ENCODE measurements at places on chromosomes 2 and 18.

DNA sequence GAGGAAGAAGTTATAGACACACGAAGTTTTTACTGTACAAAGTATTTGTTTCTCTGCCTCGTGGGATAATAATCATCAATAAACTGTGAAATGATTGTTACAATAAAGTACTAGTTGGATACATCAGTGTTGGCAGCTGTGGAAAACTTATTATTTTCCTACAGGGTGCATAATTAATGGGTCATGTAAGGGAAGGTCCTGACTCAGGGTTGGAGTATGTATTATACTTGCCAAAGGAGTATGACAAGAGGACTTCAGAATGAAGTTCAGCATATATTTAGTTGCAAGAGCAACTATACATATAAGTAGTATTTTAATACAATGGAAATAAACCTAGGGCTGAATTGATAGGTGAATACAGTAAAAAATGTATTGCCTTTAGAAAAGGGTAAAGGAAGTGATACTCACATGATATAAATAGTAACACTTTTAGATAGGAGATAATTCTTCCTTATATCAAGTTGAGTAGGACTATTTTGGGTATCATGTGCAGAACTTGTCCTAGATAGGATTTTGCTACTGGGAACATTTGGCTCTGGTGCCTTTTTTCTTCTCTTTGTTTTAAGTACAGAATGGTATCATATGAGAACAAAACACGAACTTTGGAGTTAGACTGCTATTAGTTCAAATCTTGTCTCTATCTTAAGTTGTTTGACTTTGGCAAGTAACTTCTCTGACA is 79.1 kb downstream of the PLCL1 start:
- no peak for DNase-seq

DNA sequence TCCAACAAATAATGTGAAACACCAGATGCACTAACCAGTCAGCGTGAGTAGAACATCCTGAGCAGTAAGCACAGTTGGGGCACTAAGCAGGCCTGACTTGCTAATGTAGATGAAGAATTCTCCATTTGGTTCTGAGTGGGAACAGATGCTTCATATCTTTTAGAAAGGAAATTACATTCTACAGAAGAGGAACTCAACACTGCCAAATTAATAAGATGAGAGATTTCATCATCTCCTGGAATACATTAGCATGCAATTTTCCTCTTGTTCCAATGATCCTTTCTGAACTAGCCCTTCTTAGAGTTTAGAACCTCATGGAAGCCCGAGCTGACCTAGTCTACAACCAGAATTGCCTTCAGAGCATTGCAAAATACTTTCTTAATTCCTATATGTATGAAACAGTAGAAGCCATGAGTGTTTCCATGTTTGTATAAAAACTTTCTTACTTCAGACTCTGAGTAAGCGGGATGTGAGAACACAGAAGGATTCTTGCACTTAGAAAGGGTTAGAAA is 34.8 kb downstream of the COL5A2 start:
- no peak for DNase-seq

- no peak for DNase-seq
These were observed 39.4 kb downstream of the MAP2 start for GRCh38 chr2:209463226-209463625.

DNA sequence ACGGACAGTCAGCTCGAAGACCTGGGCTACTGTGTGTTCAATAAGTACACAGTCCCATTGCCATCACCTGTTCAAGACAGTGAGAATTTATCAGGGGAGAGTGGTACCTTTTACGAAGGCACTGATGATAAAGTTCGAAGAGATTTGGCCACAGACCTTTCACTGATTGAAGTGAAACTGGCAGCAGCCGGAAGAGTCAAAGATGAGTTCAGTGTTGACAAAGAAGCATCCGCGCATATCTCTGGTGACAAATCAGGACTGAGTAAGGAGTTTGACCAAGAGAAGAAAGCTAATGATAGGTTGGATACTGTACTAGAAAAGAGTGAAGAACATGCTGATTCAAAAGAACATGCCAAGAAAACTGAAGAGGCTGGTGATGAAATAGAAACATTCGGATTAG is 76.9 kb upstream of the UNC80 start:
- no peak for DNase-seq

GRCh38 chr2:199838399-199838798 is 12.6 kb downstream of the FTCDNL1 start:
- DNase-seq: no peak

DNA sequence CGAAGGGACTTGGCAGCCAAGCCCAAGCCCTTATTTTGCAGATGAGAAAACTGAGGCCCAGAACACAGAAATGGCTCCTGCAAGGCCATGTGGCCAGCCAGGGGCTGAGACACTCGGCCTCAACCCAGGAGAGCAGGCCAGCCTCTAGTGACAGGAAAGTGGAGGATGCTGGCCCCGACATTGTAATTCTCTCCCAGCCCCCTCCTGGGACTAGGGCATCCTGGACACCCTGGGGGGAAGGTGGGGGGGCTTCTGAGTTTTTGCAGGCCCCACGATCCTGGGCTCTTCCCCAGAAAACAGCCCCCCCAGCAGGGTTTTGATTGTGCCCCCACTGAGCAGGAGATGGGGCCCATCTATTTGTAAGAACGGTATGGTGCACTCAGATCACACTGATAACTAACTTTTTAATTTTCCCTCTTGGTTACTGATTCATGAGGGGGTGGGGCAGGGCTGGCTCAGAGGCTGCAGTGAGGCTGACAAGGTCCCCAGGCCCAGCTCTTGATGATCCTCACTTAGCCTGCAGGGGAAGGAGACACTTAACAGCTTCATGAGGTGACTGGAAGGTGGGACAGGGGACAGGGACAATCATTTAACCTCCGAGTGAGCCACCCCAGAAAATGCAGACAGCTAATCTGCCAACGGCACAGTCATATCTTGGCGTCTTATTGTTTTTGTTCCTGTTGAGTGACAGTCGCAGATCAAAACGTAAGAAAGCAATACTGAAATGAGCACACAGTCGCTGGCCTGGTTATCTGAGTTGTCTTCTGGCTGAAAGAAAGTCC is 18.9 kb downstream of the SMAD7 start:
- no peak for DNase-seq

DNA sequence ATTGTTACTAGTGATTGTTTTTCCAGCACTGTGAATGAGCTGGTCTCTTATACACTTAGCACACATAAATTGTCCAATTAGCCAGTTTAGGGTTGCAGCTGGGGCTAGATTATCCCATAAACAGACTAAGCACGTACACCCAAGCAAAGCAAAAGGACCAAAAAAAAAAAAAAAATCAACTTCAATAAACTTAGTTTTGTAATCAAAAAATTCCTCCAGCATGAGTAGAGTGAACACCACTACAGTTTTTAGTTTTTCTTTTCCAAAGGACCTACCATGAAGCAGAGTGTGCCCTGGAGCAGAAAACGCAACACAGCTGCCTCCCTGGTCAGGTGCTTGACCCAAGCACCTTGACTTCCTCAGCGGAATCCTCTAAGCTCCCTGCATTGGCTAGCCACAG is 249.4 kb upstream of the SLC14A2 start:
- DNase-seq: no peak

DNA sequence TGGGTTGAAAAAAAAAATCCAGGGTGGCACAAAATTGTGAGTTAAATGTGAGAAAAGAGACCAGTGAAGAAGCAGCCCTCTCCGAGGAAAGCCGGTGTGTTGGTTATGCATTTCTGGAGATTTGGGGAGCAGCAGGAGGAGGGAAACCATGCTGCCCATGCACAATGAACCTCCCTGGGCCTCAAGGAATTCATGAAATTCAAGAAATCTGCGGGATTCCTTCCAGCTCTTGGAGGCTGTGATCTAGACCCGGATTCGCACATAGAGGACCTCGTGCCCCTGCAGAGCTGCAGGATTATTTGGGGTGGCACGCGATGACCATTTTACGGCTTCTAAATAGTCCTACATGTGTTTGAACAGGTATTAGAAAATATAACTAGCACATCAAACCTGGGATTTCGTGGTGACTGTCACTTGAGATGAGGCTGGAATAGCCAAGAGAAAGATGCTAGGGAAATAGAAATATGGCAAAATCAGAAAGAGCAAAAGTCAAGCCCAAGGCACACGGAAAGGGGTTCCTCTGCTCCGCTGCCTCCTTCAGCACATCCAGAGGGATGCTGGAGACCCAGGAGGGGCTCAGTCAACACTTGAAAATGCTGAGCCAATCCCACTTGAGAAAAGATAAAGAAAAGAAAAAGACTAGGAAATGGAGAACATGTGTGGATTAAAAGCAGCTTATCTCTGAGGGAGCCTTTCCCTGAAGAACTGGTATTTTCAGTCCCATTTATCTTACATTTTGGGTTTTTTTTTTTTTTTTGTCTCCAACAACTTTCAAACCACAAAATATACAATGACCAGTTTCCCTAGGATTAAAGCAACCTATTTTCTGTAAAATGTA is 22.0 kb downstream of the KCTD1 start:
- no peak for DNase-seq

DNA sequence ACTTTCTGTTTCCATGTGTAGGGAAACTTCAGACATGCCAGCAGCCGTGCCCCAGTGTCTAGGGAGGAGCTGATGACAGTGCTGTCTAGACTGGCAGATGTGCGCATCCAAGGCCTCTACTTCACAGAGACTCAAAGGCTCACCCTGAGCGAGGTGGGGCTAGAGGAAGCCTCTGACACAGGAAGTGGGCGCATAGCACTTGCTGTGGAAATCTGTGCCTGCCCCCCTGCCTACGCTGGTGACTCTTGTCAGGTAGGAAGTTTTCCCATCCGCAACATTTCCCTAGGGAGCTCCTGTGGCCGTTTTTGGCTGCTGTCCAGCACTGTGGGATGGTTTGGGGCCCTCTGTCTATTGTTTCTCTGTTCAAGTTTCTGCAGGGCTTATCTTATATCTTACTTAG is 143.1 kb upstream of the TTC39C start:
- DNase-seq: no peak

DNA sequence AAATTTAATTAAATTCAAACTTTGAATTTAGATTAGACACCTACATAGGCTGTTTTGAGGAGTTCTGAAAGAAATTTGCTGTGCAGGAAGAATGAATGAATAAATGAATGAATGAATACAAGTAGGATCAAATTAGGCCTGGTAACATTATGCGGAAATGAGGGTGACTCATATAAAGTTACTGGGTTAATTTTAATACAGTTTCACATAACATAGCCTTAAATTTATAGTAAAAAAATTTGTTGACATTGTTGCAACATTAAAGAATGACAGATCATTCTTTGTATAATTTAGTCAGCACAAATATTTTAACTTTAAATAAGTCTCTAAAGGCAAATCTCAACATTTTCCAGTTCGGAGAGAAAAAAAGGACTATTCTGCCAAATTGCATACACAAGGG is 1293.1 kb upstream of the SLC39A10 start:
- DNase-seq: no peak

DNA sequence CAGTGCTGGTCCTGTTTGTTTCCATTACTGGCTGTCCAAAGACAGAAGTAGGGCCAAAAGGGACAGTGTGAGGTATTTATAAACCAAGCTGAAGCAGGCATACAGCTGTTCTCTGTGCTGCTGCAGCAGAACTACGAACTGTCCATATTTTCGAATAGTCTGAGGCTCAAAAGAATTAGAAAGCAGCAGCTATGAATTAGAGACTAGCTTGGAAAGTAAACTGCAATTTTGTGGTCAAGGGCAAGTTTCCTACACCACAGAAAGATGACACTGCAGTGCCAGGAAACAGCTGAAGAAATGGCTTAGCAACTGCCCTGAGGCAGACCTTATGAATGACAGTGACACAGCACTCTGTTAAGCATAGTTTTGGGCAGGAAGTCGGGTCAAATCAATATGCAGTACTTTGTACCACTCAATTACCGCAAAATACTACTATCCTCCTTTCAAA is 125.3 kb downstream of the TMEM131 start:
- DNase-seq: peak; percentile 58

DNA sequence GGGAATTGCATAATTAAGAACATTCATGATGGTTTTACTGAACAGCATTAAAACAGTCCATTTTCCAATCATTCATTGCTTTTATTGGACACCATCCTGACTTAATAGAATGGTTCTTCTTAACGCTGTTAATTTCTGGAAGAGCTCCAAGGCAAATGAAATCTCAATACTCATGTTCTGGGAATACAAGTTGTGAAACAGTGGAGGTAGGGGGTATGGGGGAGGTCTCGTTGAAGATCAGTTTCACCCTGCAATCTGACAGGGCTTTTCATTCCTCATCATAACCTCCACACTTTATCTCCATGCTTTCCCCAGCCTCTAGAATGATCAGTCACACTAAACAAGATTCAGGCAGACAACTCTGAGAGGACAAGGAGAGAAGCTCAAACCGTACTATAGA is 113.6 kb downstream of the ETAA1 start:
- no peak for DNase-seq

DNA sequence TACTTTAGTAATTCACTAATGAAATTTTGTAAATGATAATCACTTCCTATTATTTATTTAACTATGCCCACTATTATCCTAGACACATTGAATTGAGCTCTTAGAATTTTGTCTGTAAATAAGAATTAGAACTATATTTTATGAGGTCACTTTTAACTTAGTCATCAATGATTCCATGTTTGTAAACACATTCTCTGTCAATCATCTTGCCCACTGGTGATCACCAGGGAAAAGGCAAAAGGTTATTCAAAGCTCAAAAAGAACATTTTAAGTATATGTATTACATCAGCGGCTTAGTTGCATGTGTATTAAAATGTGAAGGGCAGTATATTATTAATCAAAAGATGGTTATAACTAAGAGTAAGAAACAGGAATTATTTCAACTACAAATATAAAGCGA is 25.2 kb downstream of the SCN9A start:
- DNase-seq: no peak

GRCh38 chr2:127358044-127358443 is 29.7 kb downstream of the MAP3K2 start:
- DNase-seq: no peak

GRCh38 chr18:69388222-69388621 is 12.5 kb upstream of the DOK6 start:
- DNase-seq: no peak

DNA sequence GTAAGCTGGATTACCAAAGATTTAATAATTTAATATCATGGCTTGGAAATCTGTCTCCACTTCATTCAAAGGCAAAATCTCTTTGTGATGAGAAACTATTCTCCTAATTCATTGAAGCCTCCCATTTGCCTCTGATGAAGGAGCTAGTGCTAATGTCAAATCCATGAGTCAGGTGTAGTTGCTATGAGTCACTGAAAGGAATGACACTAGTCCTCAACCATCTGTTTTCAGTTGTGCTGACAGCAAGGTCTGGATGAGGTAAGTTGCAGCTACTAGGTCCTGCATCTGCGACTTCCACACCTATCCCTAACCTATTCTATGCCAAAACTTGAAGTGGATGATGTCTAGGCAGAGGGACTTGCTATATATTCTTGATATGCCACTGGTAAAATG is 324.0 kb upstream of the UBE2E3 start:
- DNase-seq: peak; percentile 32

DNA sequence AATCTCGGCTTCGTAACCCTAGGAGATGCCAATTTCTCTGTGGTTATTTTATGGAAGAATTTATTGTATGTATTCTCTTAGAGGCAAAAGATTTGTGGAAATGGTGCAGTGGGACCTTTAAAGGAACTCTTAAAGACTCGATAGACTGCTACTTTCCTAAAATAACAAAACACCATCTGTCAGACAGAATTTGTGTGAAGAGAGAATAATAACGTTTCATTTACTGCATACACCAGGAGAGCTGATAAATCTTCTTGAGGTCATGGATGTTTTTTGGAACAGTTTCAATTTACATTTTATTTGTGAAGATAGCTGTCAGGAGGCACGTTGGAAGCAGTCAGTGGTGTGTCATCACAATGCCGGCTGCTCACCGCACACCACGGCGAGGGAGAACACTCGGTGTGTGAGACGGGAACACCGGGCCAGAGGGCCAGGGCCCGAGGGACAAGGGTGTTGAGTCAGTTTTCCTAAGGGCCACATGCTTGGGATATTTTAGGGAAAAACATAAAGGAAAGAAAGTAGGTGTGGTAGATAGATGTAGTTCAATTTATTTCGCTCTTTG is 1681.0 kb upstream of the DDX18 start:
- DNase-seq: no peak
